ENCODE measurements at places on chromosomes 2 and 18.

DNA sequence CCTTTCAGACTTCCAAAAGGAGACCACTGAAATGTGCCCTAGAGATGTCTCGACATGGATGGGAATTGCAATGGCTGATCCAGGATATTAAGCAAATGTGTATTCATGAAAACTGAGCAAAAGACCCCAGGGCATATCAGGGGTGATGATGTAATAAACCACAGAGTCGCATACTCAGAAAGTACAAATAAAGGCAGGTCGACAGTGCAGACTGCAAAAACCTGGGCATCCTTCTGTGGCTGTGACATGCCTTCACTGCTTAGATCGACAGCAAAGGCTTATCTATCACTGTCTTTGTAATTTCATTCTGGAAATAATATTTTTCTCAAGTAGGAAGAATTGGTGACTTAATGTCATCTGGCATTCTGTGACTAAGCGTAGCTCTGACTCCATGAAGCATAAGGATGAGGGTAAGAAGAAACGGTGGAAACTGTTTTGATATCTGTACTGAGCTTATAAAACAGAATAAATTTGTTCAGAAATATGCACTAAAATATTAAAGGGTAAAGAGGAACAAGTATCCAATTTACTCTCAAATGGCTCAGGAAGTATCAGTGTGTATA is 115.6 kb upstream of the NRP2 start:
- no peak for DNase-seq

DNA sequence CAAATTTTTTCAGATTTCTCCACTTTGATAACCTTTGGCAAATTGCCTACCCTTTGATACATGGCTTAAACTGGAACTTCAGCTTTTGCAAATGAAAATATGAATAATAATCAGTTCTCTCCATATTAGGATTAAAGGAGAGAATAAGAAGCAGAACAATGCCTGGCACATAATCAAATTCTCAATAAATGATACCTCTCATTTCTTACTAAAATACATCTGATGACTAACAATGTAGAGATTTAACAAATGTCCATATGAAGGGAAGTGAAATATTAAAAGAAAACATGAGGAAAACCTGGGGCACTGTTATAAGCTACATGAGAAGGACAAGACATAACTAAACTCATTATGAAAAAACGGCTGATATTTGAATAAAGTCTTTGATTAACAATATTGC is 1103.6 kb downstream of the LRP1B start:
- no peak for DNase-seq

DNA sequence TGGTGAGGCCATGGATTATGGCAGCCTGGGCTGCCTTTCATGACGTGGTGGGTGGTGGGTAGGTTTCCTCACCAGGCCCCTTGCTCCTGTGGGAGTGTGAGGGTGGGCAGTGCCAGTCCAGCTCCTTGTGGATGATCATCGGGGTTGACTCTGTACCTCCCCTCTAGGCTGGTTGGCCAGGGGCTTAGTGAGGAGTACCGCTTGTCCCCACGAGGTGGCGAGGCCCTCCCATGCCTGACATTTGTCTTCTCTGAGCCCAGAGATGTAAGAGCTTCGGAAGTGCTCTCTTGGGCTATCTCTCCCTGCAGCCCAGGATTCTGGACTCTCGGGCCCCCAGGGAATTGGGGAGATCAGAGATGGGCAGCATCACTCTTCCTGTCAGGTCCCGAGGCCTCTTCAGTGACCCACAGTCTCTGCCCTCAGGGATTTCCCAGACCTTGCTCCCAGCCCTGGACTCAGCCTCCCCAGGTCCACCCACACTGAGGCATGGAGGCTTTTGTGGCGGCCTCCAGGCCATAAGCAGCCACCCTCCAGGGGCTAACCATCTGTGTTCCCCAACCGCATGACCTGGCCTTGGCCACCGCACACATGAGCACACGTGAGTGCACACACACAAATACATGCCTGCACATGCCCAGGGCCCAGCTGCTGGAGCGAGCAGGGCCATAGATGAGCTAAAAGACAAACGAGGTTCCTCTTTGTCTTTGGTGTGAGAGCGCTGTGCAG is 6.5 kb downstream of the SPR start:
- DNase-seq, result no peak

GRCh38 chr18:75207310-75208154 is 1.4 kb downstream of the PTGR3 start:
- DNase-seq, result no peak

DNA sequence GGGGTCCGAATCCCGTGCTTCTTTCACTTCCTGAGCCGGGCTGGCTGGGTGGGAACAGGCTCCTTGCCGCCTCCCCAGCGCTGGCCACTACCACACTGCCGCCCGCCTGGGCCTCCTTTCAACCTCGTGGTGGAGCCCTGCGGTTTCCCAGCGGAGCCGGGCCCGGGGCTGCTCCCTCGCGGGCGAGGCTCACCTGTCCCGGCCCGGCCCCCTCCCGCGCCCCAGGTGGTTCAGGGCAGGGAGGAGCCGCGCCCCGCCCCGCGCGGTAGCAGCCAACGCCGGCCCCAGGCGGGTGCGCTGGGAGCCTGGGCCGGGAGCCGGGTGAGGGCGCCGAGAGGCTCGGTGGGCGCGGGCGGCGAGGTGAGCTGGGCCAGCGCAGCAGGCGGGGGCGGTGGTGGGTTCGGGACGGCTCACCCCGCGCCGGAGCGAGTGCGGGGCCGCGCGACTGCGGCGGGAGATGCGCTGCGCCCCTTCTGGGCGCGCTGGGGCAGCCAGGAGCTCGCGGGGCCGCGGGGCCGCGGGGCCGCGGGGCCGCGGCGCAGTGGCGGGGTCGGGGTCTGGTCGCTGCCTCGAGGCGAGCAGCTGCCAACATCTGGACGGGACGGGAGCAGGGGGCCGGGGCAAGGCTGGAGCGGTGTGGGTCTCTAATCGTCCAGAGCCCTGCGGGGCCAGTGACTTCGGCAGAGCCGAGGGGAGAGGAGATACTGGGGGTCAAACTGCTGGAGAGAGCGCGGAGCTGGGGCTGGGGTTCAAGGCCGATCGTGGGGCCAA is at the start of gene LYPD6B:
TSS of gene LYPD6B (plus strand) at position 258 of the 771 bp plus-strand sequence. CDS start 92,250 bp downstream, outside the sequence.
- DNase-seq, result no peak

- no peak for DNase-seq
Observed at GRCh38 chr2:230266638-230267037, 41.1 kb downstream of the SP140 start.

DNA sequence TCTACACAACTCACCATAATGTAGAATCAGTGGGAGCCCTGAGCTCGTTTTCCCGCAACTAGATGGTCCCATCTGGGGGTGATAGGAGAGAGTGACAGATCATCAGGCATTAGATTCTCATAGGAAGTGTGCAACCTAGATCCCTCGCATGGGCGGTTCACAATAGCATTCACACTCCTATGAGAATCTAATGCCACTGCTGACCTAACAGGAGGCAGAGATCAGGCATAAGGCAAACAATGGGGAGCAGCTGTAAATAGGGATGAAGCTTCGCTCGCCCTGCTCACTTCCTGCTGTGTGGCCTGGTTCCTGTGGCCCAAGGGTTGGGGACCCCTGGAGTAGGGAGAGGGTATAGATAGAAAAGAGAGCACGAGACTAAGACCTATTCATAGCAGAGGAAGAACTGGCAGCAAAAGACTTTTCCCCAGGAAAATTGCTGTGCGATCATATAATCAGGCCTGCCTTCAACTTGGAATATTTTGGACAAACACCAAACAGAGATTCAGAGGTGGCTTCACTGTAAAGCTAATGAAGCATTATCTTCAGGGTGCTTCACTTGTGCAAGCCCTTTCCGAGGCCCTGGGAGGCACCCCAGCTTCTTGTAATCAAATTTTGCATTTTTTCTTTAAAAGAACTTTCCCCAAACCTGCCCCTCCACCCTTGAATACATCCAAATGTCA is 29.0 kb upstream of the ATL2 start:
- no peak for DNase-seq

DNA sequence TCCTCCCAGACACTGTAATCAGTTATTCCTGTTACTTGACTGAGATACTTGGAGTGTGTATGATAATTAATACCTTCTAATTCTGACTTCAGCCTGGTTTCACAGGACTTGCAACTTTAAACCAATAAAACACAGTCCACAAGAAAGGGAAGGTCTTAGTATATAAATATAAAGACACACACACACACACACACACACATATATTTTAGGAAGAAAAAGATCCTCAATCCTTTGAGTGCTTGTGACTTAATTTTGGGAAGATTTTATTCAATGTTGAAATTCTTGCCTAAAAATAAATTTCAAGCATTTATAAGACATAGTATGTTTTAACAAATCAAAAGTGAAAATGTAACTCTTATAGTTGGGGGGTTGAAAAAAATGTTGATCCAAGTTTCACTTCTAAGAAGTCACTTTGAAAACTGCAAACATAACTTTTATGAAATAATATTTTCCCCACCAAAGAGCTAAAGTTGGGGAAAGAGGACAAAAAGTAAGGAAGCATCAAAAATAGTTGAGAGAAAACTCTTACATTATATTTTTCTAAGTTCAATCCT is 824 bp upstream of the VPS54 start:
- no peak for DNase-seq

GRCh38 chr2:213551526-213551925 is 267.3 kb downstream of the SPAG16 start:
- no peak for DNase-seq

GRCh38 chr2:218368621-218369153 is 12.0 kb downstream of the CATIP start:
- no peak for DNase-seq

GRCh38 chr2:71554028-71554705 is 100.8 kb downstream of the DYSF start:
- DNase-seq, result no peak

DNA sequence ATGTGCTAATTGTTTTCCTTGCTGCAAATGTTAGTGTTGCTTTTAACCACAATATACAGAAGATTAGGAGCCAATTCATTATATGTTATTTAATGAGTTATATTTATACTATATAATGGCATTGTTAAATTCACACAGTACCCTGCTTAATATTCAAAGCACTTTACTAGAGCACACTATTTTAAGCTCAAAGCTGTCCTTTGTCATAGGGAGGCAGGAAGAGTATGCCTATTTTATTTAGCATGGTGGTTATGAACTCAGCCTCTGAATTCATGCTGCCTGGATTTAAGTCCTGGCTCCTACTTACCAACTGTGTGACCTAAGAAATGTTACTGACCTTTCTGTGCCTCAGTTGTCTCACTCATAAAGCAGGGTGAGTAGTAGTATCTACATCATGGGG is 80.5 kb downstream of the FASTKD2 start:
- DNase-seq, result no peak

DNA sequence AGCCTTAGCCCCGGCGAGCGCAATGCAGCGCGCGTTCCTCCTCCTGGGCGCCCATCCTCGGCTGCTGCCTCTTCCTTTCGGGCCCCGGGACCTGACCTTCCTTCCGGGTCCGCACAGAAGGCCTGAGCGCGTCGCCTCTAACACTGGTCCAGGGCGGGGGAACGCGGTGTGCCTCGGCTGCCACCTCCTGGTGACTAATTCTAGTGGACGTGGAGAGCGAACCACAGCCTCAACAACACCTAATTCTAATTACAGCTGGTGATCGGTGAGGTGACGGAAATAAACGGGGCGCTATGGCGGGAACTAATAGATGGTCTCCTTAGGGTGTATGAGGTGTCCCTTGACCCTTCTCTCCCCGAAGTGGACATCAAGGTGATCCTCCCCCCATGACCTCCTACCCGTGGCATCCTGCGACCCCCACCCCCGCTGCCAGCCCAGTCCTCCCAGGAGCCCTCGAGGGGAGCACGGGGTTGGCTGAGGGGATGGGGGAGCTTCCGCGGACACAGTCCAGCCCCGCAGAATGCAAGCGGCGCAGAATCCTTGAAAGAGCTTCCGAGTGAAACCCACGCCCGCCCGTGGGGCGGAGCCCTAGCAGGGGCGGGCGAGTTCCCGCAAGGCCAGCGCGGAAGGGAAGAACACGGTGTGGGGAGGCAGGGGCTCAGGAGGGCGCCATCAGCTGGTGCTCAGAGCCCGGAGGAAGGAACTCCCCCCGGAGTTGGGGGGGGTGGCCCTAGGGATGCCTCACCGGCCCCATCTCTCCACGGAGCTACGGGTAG is 12.8 kb upstream of the HMSD start:
- peak; percentile 16 for DNase-seq

DNA sequence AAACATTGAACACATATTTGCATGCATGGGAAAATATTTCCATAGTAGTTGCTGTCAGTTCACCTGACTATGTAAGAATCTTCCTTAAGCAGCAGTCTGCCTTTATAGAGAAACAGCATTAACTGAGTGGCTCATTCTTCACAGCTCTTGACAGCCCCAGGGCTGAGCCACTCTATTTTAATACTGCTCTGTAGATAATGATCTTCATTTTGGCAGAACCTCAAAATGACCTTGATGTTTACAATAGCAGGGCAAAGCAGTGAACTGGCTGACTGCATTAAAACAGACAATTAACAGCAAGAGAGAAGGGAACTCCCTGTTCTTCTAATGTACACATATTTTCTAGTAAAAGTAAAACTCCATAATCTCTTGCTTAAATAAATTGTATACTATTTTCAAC is 580.6 kb upstream of the SOX11 start:
- no peak for DNase-seq

DNA sequence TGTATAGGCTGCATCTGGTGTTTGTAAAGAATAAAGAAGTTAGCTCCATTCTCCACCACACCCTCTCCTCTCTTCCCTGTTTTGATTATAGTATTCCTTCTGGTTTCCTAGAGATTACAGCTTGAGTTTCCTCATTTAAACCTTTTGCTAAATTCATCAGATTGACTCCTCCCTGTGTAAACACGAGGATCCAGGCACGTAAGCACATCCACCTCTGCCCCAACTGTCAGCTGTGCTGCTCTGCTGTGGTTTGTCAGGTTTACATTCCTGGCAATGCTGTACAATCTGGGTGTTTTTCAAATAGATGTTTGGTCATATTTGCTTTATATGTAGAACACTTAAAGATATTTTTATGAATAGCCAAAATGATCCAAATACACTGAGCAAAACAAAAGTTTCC is 302.8 kb downstream of the PTGR3 start:
- DNase-seq, result no peak

- no peak for DNase-seq
Observed at GRCh38 chr2:11237122-11237521, 81.9 kb downstream of the SLC66A3 start.

DNA sequence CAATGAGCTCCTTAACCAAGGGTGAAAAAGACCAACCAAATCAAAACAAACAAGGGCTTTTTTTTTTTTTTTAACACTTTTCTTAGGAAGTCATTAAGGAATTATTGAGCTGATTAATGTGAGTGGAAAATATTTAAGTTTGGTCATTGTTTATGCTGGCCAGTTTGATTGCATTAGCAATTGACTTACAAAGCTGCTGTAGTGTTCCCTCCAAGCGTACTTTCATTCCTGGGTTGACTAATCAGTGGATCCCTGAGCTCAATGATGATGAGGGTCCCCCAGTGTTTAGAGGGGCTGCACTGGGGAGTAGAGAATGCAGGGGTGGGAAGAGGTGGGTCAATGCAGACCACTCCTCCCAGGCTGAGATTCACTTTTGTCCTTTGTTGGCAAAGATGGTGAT is 119.3 kb downstream of the PRKCE start:
- no peak for DNase-seq

DNA sequence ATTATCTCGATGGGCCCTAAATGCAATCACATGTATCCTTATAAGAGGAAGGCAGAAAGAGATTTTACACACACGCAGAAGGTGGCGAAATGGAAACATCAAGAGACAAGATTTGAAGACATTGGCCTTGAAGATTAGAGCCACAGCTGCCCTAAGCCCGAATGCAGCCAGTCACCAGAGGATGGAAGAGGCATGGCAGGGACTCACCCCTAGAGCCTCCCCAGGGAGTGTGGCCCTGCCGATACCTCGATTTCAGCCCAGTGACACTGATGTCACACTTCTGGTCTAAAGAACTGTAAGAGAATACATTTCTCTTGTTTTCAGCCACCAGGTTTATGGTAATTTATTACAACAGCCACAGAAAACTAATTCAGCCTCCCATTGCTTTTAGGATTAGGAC is 17.4 kb downstream of the TTC39C start:
- no peak for DNase-seq
